ENCODE measurements at places on chromosomes 5 and 9.
A peak's percentile ranks its signal among the peaks of the same experiment; 100 is the strongest.

GRCh38 chr5:80076131-80077050 lies 41.2 kb downstream of the THBS4 start:
- no peak for DNase-seq

- DNase-seq = no peak
Measured at GRCh38 chr5:171595401-171595800, 176.0 kb downstream of the FGF18 start.

DNA sequence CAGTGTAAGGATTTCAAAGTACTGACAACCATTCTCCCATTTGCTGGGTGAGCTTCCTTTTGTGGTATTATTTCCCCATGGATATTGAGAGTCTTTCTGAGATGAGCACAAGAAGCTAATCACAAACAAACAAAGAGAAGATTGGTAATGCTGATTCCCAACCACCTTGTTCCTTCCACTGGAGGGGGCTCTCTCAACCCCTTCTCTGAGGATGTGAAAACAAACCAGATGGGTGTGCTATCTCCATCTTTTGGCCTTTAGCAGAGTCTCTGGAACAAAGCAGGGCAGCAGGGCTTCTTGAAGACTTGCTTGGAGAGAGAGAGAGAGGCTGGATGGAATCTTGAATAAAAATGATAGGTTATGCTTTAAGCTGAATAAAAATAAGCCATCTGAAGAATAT lies 576.7 kb upstream of the ZNF462 start:
- DNase-seq = peak; percentile 60

DNA sequence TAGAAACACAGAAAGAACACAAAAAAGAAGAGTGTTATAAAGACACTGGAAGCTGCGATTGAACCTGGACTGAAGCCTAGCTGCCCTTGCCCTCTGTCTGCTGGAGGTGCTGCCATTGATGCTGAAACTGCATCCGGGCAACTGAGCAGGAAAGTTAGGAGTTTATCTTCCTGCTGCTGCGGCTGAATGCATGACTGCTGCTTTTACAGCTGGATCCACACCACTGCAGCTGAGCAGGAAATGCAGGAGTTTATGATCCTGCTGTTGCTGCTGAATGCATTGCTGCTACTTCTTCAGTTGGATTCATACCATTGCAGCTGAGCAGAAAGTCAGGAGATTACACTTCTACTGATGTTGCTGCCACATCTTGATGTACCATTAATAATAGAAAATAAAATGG lies 21.8 kb upstream of the JAKMIP2 start:
- DNase-seq = no peak

DNA sequence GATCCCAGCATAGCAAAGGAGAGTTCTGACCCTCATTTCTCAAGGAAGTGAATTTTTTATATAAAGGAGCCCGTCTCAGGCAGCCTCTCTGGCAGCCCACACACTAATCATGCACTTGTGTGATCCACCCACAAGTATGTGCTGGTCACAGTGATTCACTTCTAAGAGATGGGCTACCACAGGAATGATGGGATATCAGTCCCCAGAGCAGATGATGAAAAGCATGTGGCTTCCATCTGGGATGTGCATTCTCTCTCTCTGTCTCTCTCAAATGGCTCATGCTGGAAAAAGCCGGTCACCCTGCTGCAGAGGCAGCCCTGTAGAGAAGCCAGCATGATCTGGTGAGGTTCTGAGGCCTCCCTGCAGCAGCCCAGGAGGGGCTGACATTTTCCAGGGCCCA lies 74.2 kb upstream of the ADCY2 start:
- no peak for DNase-seq

- DNase-seq = no peak
Measured at GRCh38 chr5:142844866-142845265, 74.7 kb downstream of the ARHGAP26 start.

DNA sequence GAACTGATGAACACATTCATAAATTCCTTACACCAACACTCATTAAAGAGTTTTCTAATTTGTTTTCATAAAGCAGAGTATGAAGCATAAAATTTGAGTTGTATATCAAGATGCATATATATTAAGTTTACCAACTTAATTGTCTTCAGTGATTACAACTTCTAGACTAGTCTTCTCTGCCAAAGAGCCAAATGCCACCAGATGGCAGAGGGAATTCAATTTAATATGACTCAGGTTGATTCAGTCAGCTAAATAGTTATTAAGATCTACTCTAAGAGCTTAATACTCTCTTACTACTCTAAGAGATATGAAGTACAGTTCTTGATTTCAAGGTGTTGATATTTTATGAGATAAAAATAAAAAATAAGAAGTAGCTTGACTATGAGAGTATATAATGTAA lies 53.4 kb downstream of the CDH10 start:
- no peak for DNase-seq

- DNase-seq = no peak
Measured at GRCh38 chr9:108245901-108246300, 609.9 kb downstream of the ACTL7B start.

- DNase-seq = no peak
Measured at GRCh38 chr5:14760548-14761002, 96.1 kb downstream of the OTULIN start.

DNA sequence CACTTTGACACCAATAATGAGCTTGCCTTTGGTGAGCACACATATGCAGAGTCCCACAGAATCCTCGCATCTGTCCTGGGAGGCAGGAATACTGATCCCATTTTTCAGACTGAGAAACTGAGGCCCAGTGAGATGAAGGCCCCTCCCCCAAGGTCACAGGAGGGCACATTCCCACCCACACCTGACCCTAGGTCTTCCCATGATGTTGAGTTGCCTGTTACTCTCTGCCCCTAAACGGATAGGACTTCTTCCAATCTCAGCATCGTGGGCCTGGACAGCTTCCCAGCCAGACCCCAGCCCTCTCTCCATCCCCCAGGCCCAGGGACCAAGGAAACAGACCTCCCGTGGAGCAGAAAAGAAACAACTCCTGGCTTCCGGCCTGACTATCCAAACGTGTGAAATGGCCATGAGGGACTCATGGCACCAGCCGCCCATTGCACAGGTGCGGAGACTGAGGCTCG lies 877 bp downstream of the SH3GLB2 start:
- DNase-seq = no peak

Data from iPS DF 19.7 (cell line).